ENCODE measurements at places on chromosomes 11 and 22.
A peak's percentile ranks its signal among the peaks of the same experiment; 100 is the strongest.

DNA sequence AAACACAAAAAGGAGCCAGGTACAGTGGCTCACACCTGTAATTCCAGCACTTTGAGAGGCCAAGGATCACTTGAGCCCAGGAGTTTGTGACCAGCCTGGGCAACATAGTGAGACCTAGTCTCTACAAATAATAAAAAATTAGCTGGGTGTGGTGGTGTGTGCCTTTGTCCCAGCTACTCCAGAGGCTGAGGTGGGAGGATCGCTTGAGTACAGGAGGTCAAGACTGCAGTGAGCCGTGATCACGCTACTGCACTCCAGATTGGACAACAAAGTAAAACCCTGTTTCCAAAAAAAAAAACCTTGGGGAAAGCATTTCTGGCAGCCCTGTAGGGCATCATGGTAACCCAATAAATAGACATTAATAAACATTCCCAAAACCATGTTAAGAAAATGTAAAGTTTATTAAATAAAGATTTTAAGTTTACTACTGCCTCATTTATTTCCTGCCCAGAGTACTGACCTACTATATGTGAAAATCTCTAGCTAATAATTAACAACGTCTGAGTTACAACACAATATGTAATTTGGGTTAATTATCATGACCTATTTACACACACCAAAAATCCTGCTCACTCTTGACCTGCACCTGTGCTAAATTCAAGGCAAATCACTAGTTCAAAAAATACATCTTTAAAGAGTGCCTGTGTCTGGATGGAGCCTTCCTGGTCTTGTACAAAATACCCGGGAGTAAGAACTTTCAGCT is 8.4 kb downstream of the EEF1G start:
- no peak for DNase-seq

GRCh38 chr22:44493206-44493605 is 4.8 kb downstream of the RTL6 start:
- DNase-seq = no peak

DNA sequence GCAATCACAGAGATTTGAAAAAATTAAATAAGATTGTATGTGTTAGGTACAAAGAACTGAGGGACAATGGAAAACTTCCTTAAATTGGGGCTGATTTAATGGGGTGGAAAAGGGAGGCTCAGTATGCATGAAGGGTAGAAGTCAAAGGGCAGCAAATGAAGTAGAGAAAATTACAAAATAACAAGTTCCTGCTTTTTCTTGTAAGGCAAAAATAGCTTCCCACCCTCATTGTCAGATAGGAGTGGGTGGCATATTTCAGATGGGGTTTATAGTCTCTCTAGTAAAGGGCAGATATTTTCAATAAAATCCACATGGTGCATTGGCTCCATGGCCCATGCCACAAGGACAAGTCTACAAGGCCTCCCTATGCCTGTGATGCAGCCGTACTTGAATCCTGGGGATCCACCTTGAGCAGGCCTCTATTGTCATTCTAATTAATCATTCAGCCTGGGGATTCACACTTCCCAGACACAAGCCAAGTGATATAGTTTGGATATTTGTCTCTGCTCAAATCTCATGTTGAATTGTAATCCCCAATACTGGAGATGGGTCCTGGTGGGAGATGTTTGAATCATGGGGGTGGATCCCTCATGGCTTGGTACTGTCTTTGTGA is 36.7 kb upstream of the SESN3 start:
- DNase-seq = no peak

GRCh38 chr22:43731988-43732387 is 80.1 kb downstream of the EFCAB6 start:
- DNase-seq = no peak

GRCh38 chr22:29385748-29386147 is 2.6 kb downstream of the AP1B1 start:
- DNase-seq = no peak

GRCh38 chr11:61715867-61716266 is 35.7 kb downstream of the DAGLA start:
- no peak for DNase-seq

DNA sequence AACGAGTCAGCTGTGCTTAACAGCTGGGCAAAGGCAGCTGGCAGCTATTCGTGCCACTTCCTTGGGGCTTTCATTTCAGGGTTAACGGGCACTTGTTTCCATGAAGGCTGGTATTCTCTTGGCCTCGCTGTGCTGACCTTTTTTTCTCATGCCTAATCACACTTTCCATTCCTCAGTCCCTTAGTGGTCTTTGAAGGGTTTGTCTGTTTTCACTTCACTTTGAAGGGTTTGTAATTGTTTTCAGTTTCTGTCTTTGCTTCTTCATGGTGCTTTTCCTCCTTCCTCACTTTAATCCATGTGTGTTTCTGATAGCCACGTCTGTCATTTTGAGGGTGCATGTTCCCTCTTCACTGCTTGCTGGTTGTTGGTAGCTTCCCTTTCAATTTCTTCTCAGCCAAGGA is 24.6 kb downstream of the PPIL2 start:
- DNase-seq = no peak

DNA sequence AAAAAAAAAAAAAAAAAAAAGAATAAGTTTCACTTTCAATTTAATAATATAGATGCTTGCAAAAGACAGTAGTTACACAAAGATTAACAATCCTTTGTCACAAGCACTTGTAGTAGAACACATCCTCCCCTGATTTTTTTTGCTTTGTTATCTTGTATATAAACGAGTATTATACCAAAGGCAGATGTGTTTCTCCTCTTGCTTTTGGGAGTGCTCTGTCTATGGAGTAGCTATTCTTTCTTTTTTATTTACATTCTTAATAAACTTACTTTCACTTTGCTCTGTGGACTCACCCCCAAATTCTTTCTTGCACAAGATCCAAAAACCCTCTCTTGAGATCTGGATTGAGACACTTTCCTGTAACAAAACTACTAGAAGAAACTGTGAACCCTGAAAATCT is 3.4 kb upstream of the MRPL16 start:
- no peak for DNase-seq

DNA sequence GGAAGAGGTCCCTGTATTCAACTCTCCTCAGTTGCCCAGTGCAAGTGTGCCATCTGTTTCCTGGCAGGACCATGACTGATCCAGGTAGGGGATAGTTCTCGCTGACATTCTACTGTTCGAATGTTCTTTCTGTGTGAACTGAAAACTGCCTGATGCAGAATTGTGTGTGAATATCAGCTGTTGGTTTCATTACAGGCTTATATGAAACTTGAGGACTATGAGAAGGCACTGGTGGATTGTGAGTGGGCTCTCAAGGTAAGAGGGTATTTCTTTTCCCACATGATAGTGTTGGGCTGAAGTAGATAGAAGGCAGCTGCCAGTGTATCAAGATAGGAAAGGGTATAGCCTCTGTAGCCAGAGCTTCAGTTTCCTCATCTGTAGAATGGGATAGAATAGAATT is 15.3 kb downstream of the TTC12 start:
- DNase-seq = no peak

- no peak for DNase-seq
Measured at GRCh38 chr11:60912223-60912850, 1.6 kb upstream of the TMEM109 start.

- no peak for DNase-seq
Measured at GRCh38 chr11:66495401-66495854, 15.0 kb upstream of the BBS1 start.

- no peak for DNase-seq
Measured at GRCh38 chr11:34509336-34509876, 4.2 kb downstream of the ELF5 start.

GRCh38 chr11:7487360-7487759 is 2.1 kb downstream of the OLFML1 start:
- no peak for DNase-seq

GRCh38 chr11:2898366-2899079 is 12.9 kb upstream of the CDKN1C start:
- peak; percentile 34 for DNase-seq

DNA sequence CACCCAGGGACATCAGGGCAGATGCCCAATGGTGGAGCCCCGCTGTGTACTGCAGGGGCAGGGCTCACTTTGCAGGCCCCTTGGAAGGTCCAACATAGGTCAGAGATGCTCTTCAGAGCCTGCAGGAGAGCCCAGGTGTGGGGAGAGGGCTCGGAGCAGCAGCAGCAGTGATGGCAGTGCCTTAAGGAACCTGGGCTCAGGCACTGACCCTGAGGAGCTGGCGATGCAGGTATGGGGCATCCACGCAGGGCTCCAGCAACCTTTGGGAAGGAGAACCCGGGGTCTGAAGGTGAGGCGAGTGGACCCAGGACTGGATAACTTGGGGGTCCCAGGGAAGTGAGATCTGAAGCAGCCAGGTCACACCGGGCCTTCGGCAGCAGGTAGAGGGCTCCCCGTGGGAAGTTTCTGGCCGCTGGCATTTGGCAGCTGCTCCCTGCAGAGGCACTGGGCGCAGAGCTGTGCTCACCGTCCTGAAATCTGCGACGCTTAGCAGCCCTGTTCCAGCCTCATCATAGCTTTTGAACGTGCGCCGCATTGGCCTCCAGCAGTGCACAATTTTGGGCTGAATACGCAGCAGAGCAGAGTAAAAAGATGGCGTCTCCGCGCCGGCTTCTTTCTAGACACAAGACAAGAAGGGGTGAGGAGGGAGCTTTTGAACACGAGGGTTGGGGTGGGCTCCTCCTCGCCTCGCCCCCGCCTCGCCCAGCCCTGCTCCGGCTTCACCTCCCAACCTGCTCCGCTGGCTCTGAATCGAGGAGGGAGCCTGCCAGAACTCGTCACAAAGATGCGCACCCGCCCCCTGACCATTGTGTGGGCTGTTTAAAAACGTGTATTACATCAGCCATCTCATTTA is 118.8 kb downstream of the MPPED1 start:
- DNase-seq = no peak

DNA sequence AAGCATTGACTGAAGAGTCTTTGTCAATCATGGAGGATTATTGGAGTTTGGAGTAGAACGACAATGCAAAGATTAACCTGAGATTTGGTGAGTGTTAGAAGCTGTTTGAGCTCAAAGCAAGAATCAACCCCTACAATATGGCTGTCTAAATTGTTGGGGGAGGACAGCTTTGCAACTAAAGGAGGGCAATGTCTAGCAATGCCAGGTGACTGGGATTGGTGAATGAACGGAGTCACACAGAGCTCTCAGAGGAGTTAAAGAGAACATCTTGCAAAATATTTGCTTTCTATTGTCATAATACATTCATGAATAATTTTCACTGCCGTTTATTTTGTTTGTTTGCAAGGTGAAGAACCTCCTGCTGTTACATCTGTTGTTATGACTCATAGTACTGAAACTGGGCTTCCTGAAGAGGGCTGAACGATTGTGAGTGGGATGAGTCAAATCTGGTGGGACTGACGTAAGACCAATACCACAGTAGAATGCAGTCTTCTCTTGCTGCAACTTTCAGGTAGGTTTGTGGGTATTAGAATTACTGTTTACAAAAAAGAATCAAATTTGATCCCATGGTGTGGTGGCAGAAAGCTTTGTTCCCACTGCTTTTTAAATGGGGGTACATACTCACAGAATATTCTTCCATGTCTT is 281.9 kb downstream of the CADM1 start:
- DNase-seq = no peak

- no peak for DNase-seq
Measured at GRCh38 chr11:34036456-34036855, 15.1 kb upstream of the CAPRIN1 start.

DNA sequence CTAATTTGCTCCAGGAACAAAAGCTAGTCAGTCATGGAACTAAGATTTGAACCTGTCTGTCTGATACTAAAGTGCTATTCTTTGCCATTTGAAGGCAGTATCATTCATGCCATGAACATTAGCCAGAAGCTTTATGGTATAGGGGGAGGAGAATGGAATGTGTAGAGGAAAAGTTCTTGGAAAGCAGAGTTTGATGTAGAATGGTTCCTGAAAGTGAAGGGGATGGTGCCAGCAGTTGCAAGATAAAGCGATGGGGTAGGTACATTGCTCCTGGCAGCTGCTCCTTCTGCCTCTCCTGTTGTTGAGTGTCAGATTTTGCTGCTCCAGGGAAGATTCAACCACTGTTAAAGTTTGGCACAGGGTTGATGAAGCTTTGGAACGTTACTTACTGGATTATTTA is 53.4 kb downstream of the ARHGAP42 start:
- no peak for DNase-seq

GRCh38 chr11:126599217-126599897 is 243.9 kb downstream of the ST3GAL4 start:
- DNase-seq = no peak

GRCh38 chr22:40621309-40622151 is 15.0 kb downstream of the MRTFA start:
- DNase-seq = no peak

DNA sequence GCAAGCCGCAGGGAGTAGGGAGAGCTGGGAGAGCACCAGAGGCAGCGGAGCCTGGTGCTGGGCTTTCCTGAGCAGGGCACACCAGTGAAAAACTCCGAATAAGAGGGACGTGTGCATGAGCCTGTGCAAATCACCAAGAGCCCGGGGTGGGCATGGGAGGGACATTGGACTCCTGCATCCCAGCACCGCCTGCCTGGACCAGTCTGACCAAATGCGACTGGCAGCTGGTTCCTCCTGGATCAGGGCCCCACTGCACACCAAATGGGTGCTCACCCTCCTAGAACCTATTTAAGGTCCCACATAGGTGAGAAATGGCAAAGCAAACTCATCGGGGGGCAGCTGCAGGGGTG is 3.1 kb downstream of the PPM1F start:
- DNase-seq = no peak

- no peak for DNase-seq
Measured at GRCh38 chr22:32758866-32759385, 42.6 kb upstream of the TIMP3 start.

DNA sequence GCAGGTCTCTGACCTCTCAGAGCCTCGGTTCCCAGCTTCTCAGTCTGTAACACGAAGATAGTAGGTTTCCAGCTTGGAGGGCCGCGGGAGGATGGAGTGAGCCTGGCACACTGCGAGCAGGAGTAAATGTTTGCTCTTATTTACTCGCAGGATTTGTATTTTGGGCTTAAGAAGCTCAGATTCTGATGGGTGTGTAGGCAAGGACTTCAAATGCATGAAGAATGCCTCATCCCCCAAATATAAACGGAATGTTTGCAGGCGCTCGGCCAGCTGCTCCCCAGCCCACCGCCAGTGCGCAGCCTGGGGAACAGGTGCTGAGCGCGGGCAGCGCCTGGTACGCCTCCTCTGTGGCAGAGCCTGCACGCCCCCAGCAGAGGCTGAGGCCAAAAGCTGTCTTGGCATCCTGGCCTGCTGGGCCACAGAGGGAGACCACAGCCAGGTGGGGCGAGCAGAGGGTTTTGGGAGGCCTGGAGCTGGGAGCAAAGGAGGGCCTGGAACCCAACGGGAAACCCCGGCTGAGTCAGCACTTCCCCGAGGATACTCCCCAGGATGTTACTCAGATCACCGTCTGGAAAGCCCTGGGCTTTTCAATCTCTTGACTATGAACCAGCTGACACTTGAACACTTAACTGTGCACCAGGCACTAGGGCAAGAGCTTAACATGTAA is 9.4 kb downstream of the EHD1 start:
- no peak for DNase-seq

GRCh38 chr11:15941206-15941770 is 415.1 kb downstream of the SOX6 start:
- peak; percentile 13 for DNase-seq

- DNase-seq = no peak
Measured at GRCh38 chr11:103494491-103494890, 385.3 kb downstream of the DYNC2H1 start.

GRCh38 chr11:85042361-85042760 is 584.8 kb downstream of the DLG2 start:
- DNase-seq = no peak

GRCh38 chr11:8577791-8578581 is 16.0 kb downstream of the STK33 start:
- DNase-seq = no peak

- no peak for DNase-seq
Measured at GRCh38 chr11:1665313-1665712, 31.7 kb upstream of the KRTAP5-6 start.
